ENCODE measurements at places on chromosomes 3 and 15. TPM values are rescaled to one million over a fixed set of nuclear protein-coding genes. Genes with fewer than 3 reads are reported as not detected.

- no peak overlapping the region for H3K4me3 ChIP-seq
- H3K27ac ChIP-seq = no peak overlapping the region
- H3K4me1 ChIP-seq = no peaks in the 10 kb centered on the region
- no peak for DNase-seq
- H3K36me3 ChIP-seq = no peaks in the 10 kb centered on the region
- H3K27me3 ChIP-seq = peaks cover 2% of the 10 kb centered on the region
Observed at GRCh38 chr3:66693461-66694031, 192.7 kb upstream of the LRIG1 start.

Gene UNC13C
- not detected for total RNA-seq

Gene RFTN1
- total RNA-seq = 113 TPM

- H3K36me3 ChIP-seq = peaks cover 49% of the 10 kb centered on the region
- no peak overlapping the region for H3K4me3 ChIP-seq
- H3K27ac ChIP-seq = peak overlapping the region; percentile 53
- DNase-seq = no peak
- no peaks in the 10 kb centered on the region for H3K27me3 ChIP-seq
Observed at GRCh38 chr3:142507241-142507640, 59.4 kb upstream of the XRN1 start.

- H3K4me1 ChIP-seq = peaks cover 60% of the 10 kb centered on the region
- H3K36me3 ChIP-seq = peaks cover 38% of the 10 kb centered on the region
- no peak for DNase-seq
- no peak overlapping the region for H3K4me3 ChIP-seq
Observed at GRCh38 chr15:99605490-99605931, 39.7 kb downstream of the MEF2A start.

Gene LMLN
- total RNA-seq = 10.4 TPM

GRCh38 chr3:190617185-190617584 is 103.3 kb downstream of the IL1RAP start:
- no peaks in the 10 kb centered on the region for H3K27me3 ChIP-seq
- H3K4me1 ChIP-seq = peaks cover 63% of the 10 kb centered on the region
- H3K27ac ChIP-seq = peak overlapping the region; percentile 86
- H3K36me3 ChIP-seq = peaks cover 42% of the 10 kb centered on the region
- no peak overlapping the region for H3K4me3 ChIP-seq

DNA sequence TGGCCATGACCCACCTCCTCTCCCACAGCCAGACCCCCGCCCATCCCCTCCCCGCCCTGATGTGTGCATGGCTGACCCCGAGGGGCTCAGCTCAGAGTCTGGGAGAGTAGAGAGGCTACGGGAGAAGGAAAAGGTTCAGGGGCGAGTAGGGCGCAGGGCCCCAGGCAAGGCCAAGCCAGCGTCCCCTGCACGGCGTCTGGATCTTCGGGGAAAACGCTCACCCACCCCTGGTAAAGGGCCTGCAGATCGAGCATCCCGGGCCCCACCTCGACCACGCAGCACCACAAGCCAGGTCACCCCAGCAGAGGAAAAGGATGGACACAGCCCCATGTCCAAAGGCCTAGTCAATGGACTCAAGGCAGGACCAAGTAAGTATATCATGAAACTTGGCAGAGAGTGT is 11.7 kb downstream of the MAP1A start:
- no peak overlapping the region for H3K4me3 ChIP-seq
- no peak for DNase-seq
- H3K36me3 ChIP-seq = no peaks in the 10 kb centered on the region
- no peaks in the 10 kb centered on the region for H3K27me3 ChIP-seq

Data from activated CD8-positive, alpha-beta T cell treated with anti-CD3 and anti-CD28 coated beads for 36 hours (primary cell).